ENCODE measurements at places on chromosomes 5 and 9. TPM values are rescaled to one million over a fixed set of nuclear protein-coding genes. Genes with fewer than 3 reads are reported as not detected.

DNA sequence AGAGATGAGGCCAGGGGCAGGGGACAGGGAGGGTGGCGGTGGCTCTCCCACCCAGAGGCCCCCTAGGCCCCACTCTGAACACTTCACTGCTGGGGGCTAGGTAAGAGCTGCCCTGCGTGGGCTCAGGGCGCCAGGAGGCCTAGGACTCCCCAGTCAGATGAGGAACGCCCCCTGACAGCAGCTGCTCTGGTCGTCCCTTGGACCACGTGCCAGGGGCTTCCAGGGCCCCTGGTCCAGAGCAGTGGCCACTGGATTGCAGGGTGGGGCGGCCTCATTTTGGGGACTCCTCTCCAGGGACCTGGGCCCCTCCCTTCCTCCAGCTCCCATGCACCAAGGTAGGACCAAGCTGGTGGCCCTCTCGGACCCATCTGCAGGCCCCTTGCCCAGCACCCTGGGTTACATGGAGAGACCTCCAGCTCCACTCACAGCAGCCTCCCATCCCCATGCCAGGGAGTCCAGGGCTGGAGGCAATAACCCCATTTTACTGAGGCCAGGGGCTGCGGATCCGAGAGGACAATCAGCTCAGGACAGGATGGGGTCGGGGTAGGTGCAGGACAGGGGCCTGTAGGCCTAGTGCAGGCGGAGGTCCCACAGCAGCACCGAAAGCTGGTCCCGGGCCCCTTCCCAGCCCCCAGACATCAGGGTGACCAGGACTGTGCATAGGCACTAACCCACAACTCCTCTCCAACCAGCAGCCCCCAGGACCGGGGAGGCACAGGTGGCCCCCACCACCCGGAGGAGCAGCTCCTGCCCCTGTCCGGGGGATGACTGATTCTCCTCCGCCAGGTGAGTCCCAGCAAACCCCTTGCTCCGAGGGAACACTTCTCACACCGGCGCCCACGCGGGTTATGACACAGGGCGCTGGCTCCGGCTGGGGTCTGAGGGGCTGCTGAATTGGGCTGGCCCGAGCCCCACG lies 1.5 kb downstream of the EGFL7 start:
- no peak for DNase-seq

GRCh38 chr9:77673941-77674791 lies 26.0 kb upstream of the GNA14 start:
- DNase-seq = no peak

DNA sequence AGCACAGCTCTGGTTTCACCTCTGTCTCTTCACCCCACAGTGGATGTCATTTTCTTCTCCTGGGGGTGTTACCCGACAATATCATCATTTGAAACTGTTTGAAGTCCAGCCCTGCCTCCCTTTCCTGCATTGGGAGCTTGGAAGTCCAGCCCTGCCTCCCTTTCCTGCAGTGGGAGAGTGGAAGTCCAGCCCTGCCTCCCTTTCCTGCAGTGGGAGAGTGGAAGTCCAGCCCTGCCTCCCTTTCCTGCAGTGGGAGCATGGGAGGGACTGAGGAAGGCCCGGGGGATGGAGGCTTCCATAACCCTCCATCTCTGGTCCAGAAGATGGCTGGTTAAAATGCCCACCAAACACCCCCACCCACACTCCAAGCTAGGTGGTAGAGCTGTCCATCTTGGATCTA lies 59.8 kb downstream of the SYK start:
- no peak for DNase-seq

The STK32A gene
- 11.3 TPM for total RNA-seq

- DNase-seq = no peak
Observed at GRCh38 chr9:13508086-13508485, 228.6 kb upstream of the MPDZ start.

The OBP2B gene
- total RNA-seq = not detected

The HAVCR2 gene
- 9.6 TPM for total RNA-seq

GRCh38 chr9:99130069-99130468 lies 25.2 kb downstream of the TGFBR1 start:
- no peak for DNase-seq

DNA sequence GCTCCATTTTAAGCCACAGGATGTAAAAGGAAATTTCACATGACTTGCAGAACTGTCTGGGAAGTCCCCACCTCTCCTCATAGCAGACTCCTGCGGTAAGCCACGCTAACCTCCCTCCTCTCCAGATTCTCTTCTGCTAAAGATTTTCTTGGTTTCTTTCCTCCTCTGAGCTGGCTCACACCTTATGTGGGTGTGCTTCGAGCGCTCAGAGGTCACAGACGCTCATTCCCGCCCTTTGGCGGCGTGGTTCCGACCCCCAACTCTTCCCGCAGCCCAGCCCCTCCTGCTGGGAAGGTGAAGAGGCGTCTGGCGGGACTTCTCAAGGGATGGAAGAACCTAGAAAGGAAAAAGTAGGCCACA lies 32.9 kb upstream of the CDK20 start:
- DNase-seq = no peak

GRCh38 chr5:135593141-135593540 lies 14.3 kb upstream of the CXCL14 start:
- no peak for DNase-seq

GRCh38 chr5:111628901-111629300 lies 116.6 kb upstream of the STARD4 start:
- DNase-seq = no peak

DNA sequence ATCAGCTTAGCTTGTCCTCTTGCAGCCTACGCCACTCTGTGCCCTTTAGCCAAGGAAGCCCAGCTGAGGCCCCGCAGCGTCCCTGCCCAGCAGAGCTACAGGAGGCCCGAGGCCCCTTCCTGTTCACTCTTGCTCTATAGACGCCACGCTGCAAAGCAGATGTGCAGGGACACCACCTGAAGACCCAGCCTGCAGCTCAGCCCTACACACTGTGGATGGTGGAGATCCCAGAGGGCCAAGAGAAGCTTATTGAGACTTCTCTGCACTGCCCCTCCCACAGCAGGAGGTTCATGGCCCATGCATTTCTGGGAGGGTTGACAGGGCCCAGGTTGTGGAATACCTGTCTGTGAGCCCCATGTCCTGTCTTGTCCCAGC lies 33.6 kb downstream of the IRF1 start:
- DNase-seq = no peak

DNA sequence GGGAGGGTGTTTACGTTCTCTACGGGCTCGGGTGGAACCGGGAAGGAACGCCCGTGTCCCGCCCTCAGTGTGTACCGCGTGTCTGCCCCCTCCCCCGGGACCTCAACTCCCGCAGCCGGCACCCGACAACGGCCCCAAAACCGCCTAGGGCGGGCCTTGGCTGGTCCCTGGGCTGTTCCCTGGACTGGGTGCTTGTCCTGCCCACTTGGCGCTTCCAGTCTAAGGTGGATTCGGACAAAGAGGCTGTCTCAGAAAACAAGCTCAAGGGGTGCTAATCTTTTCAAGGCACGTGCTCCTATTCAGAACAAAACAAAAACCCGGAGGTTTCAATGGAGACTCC lies 379 bp upstream of the CLK4 start:
- DNase-seq = no peak

All from mucosa of gallbladder (tissue), 1 donor.